ENCODE measurements at places on chromosomes 1 and 21.
A peak's percentile ranks its signal among the peaks of the same experiment; 100 is the strongest.

DNA sequence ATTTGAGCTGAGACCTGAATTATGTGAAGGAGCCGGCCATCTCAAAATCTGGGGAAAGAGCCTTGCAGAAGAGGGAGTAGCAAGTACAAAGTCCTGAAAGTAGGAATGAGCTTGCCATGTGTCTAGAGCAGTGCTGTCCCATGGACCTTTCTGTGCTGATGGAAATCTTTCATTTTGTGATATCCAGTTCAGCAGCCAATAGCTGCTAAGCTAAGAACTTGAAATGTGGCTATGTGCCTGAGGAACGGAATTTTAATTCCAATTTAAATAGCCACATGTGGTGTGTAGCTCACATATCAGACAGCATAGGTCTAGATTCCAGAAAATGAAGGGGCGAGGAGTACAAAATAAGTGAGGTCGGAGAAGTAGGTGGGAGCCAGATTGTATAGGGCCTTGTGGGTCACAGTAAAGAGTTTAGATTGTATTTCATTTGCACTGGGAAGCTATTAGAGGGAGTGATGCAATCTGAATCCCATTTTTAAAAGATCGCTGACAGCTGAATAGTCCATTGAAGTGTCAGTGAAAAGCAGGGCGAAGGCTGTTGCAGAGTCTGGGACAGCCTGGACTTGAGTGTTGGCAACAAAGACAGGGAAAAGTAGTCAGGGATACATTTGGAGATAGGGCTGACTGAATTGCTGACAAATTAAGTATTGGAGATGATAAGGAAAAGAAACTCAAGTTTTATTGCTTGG is 80.3 kb downstream of the TMEM200B start:
- no peaks in the 10 kb centered on the region for H3K4me1 ChIP-seq
- peaks cover 71% of the 10 kb centered on the region for H3K36me3 ChIP-seq
- H3K4me3 ChIP-seq = no peak overlapping the region
- H3K27ac ChIP-seq = no peak overlapping the region
- no peak for DNase-seq
- no peaks in the 10 kb centered on the region for H3K27me3 ChIP-seq

- no peaks in the 10 kb centered on the region for H3K27me3 ChIP-seq
- no peak overlapping the region for H3K4me3 ChIP-seq
- H3K36me3 ChIP-seq = no peaks in the 10 kb centered on the region
- H3K27ac ChIP-seq = no peak overlapping the region
These were observed 59.0 kb upstream of the BCAR3 start for GRCh38 chr1:93740601-93741031.

GRCh38 chr1:88404582-88404981 is 279.5 kb upstream of the PKN2 start:
- H3K27me3 ChIP-seq = no peaks in the 10 kb centered on the region
- H3K4me3 ChIP-seq = no peak overlapping the region
- H3K27ac ChIP-seq = no peak overlapping the region

- no peaks in the 10 kb centered on the region for H3K4me1 ChIP-seq
- DNase-seq = no peak
- no peak overlapping the region for H3K27ac ChIP-seq
- no peaks in the 10 kb centered on the region for H3K36me3 ChIP-seq
- no peak overlapping the region for H3K4me3 ChIP-seq
These were observed 161.7 kb downstream of the ROR1 start for GRCh38 chr1:63935553-63935952.

DNA sequence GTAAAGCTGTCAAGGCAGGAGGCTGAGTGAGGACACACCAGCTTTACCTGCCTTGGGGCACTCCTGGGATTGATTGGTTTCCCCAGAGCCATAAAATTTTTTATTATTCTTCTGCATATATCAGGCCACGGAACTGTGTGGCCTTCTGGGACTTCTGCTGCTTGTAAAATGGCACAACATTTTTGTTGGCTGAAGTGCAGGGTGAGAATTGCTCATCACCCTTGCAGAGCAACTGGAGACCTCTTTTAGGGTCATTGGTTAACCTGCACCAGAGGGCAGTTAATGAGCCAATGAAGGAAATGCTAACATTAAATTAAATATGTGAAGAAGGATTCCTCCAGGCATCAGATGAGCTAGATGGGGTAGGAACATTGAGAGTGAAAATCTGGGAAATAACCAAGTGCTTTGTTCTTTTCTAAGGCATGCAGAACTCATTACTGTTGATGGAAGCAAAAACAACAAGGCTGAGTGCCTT is 87.7 kb downstream of the LTN1 start:
- H3K27ac ChIP-seq = no peak overlapping the region
- no peaks in the 10 kb centered on the region for H3K36me3 ChIP-seq
- no peaks in the 10 kb centered on the region for H3K4me1 ChIP-seq
- H3K4me3 ChIP-seq = no peak overlapping the region
- no peaks in the 10 kb centered on the region for H3K27me3 ChIP-seq
- DNase-seq = no peak

- H3K27me3 ChIP-seq = no peaks in the 10 kb centered on the region
- H3K27ac ChIP-seq = no peak overlapping the region
- H3K36me3 ChIP-seq = no peaks in the 10 kb centered on the region
- no peaks in the 10 kb centered on the region for H3K4me1 ChIP-seq
- no peak overlapping the region for H3K4me3 ChIP-seq
These were observed 63.1 kb downstream of the CDC42BPA start for GRCh38 chr1:227255086-227255732.

- no peak for DNase-seq
- peaks cover 47% of the 10 kb centered on the region for H3K36me3 ChIP-seq
- peak overlapping the region; percentile 15 for H3K27ac ChIP-seq
- H3K27me3 ChIP-seq = no peaks in the 10 kb centered on the region
- no peak overlapping the region for H3K4me3 ChIP-seq
These were observed 8.4 kb downstream of the CEPT1 start for GRCh38 chr1:111148376-111148881.

DNA sequence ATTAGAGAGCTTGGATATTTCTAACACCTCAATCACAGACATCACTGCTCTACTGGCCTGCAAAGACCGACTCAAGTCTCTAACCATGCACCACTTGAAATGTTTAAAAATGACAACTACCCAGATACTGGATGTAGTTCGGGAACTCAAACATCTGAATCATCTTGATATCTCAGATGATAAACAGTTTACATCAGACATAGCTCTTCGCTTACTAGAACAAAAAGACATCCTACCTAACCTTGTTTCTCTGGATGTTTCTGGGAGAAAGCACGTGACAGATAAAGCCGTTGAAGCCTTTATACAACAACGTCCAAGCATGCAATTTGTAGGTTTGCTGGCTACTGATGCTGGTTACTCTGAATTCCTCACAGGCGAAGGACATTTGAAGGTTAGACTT is 45.1 kb downstream of the ZYG11B start:
- DNase-seq = no peak
- no peaks in the 10 kb centered on the region for H3K27me3 ChIP-seq
- H3K36me3 ChIP-seq = peaks cover 26% of the 10 kb centered on the region
- no peak overlapping the region for H3K4me3 ChIP-seq
- no peak overlapping the region for H3K27ac ChIP-seq

DNA sequence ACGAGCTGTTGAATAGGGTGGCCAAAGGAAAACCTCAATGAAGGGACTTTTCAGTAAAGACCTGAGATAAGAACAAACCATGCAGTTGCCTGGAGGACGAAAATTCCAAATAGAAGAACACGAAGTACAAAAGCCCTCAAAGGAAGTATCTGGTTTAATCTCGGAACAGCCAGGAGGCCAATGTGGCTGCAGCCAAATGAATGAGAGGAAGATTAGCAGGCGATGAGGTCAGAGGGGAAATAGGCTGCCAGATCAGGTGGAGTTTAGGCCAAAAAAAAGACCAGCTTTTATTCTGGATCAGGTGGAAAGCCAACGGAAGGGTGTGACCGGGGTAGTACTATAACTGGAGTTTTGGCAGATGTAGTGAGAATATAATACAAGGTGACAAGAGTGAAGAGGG is 43.7 kb downstream of the SRSF11 start:
- H3K4me1 ChIP-seq = no peaks in the 10 kb centered on the region
- no peak overlapping the region for H3K27ac ChIP-seq
- no peaks in the 10 kb centered on the region for H3K27me3 ChIP-seq
- peaks cover 41% of the 10 kb centered on the region for H3K36me3 ChIP-seq
- H3K4me3 ChIP-seq = no peak overlapping the region

- H3K4me3 ChIP-seq = no peak overlapping the region
- H3K4me1 ChIP-seq = no peaks in the 10 kb centered on the region
- no peaks in the 10 kb centered on the region for H3K36me3 ChIP-seq
- no peaks in the 10 kb centered on the region for H3K27me3 ChIP-seq
These were observed 27.8 kb upstream of the ZBTB21 start for GRCh38 chr21:42037943-42038342.

Measured in CD4-positive, CD25-positive, alpha-beta regulatory T cell (primary cell).